Brain microvascular endothelial cell (primary cell): ENCODE measurements at places on chromosomes 2 and 18.
A peak's percentile ranks its signal among the peaks of the same experiment; 100 is the strongest.

- no peak for DNase-seq
Measured at GRCh38 chr2:98479959-98480524, 35.4 kb downstream of the INPP4A start.

DNA sequence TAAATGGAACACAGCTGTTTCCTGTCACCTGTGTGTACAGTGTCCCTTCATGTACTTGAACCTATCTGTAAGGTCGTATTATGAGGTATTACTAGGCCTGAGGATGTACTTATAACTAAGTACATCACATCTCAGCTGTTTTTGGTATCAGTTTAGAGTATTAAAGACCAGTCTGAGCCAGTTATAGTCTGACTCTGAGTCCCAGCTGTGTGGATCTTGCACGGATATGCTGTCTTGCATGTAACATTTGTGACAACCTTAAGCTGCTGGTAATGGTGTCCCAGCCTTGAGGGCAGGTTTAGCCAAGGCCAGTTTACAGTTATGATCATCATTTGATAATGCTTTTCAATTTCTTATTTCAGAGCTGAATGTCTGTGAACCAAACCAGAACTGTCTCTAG lies 496.3 kb downstream of the SLC4A3 start:
- no peak for DNase-seq

DNA sequence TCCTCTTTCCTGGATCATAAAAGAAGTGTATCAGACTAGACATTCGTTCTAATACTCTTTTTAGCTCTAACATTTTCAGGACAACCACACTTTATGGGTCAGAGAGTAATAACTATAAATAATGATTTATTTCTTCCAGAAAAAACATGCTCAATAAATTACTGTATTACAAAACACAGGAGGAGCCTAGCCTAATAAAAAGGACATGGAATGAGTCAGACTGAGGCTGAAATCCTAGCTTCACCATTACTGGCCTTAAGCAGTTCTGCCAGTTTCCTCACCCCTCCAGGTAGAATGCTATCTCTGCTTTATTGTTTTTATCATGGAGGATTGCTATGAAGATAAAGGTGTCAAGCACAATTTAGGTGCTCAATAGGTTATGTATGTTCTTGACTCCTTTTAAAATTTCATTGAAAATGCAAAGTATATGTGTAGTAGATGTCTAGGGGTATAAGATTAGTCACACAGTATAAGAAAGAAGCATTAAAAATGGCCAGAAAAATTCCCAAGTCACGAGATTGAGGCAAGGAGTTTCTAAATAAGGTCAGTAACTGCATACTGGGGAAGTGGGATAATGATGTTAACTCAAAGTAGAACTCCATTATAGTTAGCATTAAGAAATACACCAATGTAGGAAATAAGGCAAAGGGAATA lies 105.5 kb upstream of the NEUROD1 start:
- no peak for DNase-seq

- DNase-seq = no peak
Measured at GRCh38 chr18:26543373-26543772, 5.0 kb downstream of the KCTD1 start.

GRCh38 chr2:236781933-236782816 lies 212.6 kb downstream of the ACKR3 start:
- no peak for DNase-seq

DNA sequence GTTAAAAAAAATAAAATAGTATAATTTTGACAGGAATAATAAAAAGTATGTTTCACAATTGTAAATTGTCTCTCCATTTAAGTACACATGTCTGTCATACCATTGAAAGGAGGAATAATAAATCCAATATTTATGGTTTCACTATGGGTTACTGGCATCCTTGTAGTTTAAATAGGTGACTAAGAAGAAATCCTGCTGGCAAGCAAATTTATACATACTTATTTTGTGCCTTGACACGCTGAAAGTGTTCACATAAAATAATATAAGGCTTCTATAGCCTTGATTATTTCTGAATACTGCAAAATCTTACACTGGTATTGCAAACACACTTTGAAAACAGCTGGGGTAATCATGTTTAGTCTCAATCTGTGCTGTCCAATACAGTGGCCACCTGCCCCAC lies 138.3 kb upstream of the ETAA1 start:
- no peak for DNase-seq

DNA sequence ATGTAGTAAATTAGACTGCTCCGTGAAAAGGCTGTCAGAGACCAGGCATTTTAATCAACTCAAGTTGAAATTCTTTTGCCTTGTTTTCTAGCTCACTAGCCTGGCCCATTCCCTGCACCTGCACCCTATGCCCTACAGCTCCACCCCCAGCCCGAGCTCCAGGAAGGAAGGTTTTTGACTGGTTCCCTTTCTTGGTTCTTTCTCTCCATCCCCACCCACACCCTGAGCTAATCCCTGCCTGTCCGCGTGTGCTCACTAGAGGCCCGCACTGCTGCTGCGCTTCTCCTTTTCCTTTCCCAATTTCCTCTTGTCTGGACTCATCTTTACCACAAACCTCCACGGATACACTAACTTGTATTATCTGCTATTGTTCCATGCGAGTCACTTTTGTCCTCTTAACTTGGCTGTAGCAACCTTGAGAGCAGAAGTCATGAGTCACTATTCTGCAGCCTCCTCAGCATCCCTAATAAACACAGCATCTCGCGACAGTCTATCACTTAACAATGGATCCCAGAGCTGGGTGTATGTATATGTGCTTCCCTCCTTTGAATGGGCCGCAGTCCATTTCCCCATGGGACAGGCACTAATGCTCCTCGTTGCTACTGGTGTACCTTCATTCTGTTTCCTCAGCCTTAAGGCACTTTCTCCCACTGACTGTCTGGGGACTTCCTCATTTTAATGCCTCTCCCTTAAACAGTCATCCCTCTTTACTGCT lies 36.5 kb downstream of the COLEC12 start:
- DNase-seq = no peak

- no peak for DNase-seq
Measured at GRCh38 chr2:219001100-219001576, 7.9 kb upstream of the CRYBA2 start.

- no peak for DNase-seq
Measured at GRCh38 chr2:239836021-239836765, 188.9 kb downstream of the NDUFA10 start.

DNA sequence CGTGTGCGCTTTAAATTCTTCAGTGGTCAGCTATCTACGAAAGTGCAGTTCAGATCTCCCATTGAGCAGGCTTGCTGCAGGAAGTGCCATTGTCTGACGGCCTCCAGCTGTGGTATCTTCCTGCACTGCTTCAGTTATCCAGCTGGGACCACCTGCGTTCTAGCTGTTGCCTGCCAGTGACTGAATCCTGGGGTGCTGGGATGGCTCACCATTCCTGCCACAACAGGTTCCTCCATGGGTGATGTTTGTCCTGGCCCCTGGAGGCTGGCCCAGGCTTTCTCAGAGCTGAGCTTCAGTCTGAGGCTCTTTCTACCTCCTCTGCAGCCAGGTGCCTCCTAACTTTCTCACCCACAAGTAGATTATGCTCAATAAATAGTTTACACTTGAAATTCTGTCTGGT lies 498.5 kb upstream of the HS6ST1 start:
- DNase-seq = no peak

DNA sequence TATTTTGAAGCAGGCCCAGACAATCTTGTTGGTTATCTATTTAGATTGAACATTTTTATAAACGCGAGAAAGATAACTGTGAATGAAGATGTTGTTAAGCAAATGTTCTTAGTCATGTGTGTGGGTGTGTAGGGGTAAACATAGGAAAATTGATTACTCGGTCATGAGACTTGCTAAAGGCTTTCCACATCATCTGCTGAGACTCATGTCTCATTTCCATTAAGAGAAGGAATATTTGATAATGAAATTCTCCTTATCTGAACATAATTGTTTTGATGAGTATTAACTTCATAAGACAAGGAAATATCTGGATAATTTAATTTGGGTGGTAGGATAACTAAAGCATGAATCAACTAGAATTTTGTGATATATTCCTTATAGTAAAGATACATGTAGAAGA lies 19.7 kb downstream of the CCDC102B start:
- DNase-seq = no peak

- DNase-seq = no peak
Measured at GRCh38 chr2:238615187-238615586, 188.5 kb downstream of the ASB1 start.

- no peak for DNase-seq
Measured at GRCh38 chr2:9808334-9809063, 34.8 kb upstream of the TAF1B start.

DNA sequence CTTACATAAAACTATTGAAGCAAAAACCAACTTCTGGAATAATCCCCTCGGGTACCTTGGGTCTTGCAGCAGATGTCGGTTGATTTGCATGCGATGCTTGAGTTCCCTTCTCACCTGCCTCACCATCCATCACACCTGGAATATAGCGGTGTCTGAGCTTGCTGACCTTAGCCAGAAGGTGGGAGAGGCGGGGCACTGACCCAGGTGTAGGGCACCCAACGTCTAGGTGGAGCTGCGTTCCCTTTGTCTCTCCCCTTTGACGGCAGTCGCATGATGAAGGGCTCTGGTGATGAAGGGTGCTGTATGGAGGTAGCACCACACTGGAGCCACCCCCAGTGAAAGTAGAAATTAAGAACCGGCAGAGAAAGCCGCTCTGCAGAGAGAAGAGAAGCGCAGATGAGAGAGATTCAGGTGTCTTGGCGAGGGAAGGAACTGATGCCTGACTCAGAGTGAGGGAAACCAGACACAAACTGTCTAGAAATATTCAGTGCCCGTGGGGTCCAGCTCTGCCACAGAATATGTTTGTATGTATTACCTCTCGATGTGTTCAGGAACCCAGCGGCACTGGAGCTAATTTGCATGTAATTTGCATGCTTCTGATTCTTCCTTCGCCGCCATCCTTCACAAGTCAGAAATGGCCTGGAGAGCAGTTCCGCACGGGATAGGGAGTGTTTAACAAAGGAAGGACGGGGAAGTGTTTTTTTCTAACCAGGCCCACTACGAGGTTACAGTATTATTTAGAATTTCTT lies 19.4 kb upstream of the MBP start:
- no peak for DNase-seq

DNA sequence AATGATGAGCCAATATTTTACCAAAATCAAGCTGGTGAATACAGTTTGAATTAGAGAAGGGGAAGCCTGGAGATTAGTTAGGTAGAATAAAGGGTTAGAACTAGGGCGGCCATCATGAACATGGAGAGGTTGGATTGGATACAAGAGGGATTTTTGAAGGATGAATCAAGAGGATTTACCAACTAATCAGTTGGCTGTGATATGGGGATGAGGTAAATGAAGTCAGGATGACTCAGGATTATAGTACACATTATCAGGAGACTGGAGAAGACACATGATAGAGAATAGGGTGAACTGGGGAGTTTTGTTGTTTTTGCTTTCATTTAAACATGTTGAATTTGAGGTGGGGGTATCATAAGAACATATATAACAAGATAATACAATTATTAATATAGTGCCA lies 73.8 kb upstream of the PROKR1 start:
- DNase-seq = peak; percentile 47
